Activated CD8-positive, alpha-beta memory T cell treated with anti-CD3 and anti-CD28 coated beads for 4 hours (primary cell): ENCODE measurements at places on chromosomes 1 and 21.

DNA sequence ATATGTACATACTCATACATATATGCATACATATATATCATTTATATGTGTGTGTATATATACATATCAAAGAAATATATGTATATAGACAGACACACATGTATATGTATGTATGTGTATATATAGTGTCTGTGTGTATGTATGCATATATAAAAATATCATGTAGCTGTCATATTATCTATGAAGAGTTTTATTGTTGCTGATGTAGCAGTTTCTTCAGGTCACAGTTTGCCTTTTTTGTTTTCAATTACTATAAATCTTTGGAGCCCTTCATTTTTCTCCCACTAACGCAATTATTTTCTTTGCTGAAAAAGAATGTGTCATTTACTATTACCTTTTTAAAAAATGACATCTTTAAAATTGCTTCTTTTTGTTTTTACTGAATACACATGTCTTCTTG is 904.5 kb downstream of the PLA2G4A start:
- no peak for DNase-seq

GRCh38 chr21:42159560-42160110 is 59.3 kb upstream of the ABCG1 start:
- no peak for DNase-seq

GRCh38 chr21:44398499-44398898 is 45.1 kb downstream of the TRPM2 start:
- no peak for DNase-seq

DNA sequence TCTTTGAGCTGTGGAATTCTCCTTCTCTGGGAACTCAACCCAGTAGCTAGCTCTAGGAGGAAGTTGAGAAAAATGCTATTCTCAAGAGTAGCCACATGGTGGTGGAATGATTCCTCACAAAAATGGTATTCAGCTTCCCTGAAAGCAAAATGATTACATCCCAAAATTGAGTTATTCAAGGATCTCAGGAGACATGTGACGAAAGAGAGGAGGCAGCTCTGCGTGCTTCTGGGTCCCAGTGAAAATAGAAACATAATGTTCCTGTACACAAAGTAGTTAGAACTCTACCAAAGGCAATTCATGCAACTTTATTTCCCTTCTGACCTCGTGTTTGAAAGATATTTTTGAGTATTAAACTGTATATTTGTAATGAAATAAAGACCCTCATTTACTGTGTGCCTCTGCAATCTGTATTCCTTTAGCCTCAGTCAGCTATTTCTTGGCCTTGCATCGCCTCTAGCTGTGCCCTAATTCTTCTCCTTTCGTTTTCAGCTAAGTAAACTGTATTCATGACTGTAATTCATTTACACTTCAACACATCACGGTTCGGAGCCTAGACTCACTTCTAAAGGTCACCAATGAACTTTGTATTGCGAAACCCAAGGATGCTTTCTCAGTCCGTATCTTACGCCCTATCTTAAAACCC is 167.3 kb downstream of the FASLG start:
- DNase-seq, result no peak
